ENCODE measurements at places on chromosomes 5 and 9. TPM values are rescaled to one million over a fixed set of nuclear protein-coding genes. Genes with fewer than 3 reads are reported as not detected.

LCN2 gene
- 1.2 TPM for polyA plus RNA-seq

SPATA31A3 gene
- not detected for polyA plus RNA-seq

EGFLAM gene
- polyA plus RNA-seq: 9.6 TPM

LRRC19 gene
- 12.2 TPM for polyA plus RNA-seq

Data from renal cortex interstitium (tissue), 15 donors.